Stimulated activated CD4-positive, alpha-beta T cell treated with anti-CD3 and anti-CD28 coated beads, Interleukin-4, amount 100 ng/mL, for 48 hours (primary cell): ENCODE measurements at places on chromosomes 7 and 10.

- DNase-seq, result no peak
Measured at GRCh38 chr7:43307522-43307921, 195.1 kb downstream of the HECW1 start.

GRCh38 chr10:62946278-62946677, 130.1 kb upstream of the EGR2 start:
- DNase-seq, result no peak

DNA sequence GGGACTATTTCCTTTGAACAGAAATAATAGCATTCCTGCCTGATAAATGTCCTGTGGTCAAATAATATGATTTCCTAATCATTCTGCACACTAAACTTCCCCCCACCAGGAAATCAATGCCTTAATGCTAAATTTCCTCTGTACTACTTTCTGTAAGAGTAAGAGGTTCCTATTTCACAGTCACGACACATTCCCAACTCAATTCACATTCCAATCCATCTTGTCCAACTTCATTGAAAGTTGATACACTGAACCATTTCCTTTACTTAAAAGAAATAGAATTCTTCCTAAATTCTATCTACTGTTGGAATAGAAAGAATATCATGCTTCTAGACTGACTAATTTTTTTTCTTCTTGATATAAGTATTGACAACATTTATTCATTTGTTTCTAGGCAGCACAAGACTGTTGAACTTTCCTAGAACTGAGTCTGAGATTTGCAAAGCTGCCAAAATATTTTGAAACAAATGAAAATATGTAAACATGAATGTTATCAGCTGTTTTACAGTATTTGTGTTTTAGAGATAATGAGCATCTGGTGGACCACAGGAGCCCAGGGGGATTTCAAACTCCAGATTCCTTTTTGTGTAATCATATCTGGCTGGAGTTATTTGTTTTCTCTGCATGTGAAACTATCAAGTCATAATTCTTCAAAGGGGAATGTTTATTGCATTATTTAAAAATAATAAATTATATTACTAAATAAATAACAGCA, 121.5 kb downstream of the TPST1 start:
- DNase-seq, result no peak

DNA sequence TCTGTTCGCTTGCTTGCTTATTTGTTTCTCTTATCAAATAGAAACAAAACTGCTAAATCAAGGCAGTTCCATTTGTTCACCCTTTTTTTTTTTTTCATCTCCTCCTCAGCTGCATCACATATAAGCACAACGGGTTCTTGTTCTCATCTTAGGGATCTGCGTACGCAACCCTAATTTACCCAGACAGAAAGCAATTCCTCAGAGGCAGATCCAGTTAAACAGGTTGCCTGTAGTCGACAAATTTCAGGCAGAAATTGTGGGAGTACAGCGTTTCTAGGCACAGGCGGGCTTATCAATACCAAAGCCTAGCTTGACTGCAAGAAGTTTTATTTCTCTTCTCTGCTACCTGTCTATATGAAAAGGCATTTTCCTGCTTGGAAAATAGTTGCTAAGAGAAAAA, 565.4 kb downstream of the NXPH1 start:
- DNase-seq, result no peak

GRCh38 chr10:49587981-49588380, 22.1 kb upstream of the SLC18A3 start:
- DNase-seq, result no peak

- no peak for DNase-seq
Measured at GRCh38 chr7:74240482-74240881, 13.7 kb downstream of the RFC2 start.

DNA sequence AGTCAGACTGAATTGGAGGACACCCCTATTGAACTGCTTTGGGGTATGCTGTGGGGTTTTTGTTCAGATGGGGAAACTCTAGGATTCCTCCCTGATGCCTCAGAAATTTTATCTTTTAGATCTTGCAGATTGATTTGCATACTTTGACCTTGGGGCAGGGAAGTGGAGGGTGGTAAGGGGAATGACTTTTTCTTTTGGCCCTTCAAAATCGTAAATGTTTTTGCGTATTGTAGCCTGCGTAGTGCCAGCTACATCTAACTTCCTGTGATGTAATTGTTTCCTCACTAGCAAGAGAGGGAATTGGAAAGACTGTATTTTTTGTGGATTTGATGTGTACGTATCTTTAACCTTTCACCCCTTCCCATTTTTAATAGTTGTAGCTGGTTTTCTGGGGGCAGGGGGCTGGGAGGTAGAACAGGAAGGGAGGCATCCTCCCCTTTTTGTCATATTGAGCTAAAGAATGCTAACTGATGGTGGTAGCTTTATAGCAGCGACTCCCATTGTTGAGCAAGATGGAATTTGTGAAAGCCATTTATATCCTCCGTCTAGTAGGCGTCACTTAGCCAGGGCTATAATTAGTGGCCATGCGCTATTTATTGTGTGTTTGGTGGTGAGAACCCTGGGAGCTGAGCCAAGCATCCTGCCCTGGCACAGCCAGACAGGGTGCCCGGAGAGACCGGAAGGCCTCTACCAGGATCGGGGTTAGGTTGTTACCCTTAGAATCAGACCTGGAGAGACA, 11.3 kb downstream of the DUSP5 start:
- DNase-seq, result no peak

DNA sequence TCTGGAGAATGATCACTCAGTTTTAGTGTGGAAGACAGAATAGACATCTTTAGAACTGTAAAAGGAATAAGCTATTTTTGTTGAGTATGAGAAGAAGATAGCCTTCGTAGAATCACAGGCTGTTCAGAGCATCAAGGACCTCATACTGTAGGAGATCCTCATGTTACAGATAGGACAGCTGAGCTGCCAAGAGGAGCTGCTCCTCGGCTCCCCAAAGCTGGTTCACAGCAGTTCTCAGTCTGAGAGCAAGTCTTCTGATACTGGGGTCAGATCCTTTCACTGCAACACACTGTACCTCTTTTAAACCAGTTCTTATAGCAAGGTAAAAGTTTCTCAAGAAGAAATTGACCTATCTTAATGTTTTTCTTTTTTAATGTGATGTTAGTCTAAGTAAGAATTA, 17.1 kb downstream of the CCNY start:
- no peak for DNase-seq
